ENCODE measurements at places on chromosomes 11 and 22.

DNA sequence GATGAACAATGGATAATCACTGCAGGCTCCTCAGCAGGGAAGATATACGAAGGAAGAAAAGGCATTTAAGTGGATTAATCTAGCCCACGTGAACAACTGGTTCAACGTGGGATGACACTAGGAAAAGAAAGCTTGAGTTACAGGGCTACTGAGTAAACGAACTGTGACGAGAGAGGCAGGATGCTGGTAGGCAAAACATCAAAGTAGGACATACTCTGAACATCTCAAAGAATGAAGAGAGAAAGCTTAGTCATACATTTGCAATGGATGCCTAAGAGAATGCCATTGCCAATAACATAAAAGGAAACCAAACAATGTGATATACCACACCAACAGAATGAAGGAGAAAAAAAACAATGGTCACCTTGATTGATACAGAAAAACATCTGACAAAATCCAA, 12.9 kb downstream of the USP28 start:
- DNase-seq: no peak

- DNase-seq: no peak
Observed at GRCh38 chr22:29798318-29798717, 31.1 kb downstream of the UQCR10 start.

DNA sequence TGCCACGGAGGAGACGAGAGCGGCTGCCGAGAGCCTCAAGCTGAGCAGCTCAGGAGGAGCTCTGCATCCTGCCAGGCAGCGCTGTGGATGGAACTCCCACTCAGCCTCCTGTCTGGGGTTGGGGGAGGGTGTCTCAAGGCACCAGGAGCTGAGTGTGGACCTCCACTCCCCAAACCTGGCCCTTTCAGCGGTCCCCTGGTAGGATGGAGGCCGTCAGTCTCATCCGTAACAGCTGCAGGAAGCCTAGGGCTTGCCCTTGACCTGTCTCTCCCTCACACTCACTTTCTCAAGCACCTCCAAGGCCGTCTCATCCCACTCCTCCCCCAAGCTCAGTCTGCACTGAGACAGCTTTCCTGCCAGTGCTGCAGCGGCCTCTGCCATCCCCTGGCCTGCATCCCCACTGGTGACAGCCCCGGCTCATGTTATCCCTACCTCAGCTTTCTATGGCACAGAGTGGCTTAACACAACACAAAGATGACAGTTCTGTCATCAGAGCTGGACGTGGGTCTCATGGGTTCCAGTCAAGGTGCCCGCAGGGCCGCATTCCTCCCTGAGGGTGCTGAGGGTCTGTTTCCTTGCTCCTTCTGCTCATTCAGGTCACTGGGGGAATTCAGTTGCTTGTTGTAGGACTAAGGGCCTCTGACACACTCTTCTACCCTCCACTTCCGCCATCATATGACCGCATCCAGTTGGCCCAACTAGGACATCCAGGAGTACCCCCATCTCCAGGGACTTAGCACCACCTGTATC, 341.9 kb upstream of the B3GAT1 start:
- no peak for DNase-seq

GRCh38 chr11:72326151-72326848, 82.3 kb upstream of the PHOX2A start:
- DNase-seq: no peak

GRCh38 chr11:3193373-3194015, 25.1 kb downstream of the MRGPRG start:
- no peak for DNase-seq

DNA sequence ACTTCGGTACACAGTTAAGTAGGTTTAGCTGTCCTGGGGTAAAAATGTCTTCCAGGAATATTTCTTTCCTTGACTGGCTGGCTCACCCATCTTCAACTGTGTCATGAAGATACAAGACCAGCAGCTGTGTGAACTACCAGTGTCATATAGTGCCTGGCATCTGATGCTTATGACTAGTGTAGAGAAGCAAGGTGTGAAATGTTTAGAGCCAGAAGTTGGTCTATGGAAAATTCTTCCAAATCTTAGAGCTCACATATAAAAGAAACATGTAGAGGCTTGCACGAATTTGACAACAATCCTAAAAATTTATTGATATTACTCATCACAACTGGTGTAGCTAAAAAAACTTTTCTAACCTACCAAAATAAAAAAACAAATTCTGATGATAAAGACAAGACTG, 54.4 kb downstream of the ARL14EP start:
- DNase-seq: no peak

- no peak for DNase-seq
Observed at GRCh38 chr22:49233507-49234100, 594.1 kb downstream of the BRD1 start.

Measured in activated T-helper 1 cell treated with anti-CD3 and anti-CD28 coated beads, Interleukin-2, amount 50 U/mL, for 16 hours (primary cell).